Bronchial epithelial cell (primary cell): ENCODE measurements at places on chromosomes 6 and 20.

GRCh38 chr6:62894114-62894513 lies 317.2 kb upstream of the FKBP1C start:
- DNase-seq: no peak

DNA sequence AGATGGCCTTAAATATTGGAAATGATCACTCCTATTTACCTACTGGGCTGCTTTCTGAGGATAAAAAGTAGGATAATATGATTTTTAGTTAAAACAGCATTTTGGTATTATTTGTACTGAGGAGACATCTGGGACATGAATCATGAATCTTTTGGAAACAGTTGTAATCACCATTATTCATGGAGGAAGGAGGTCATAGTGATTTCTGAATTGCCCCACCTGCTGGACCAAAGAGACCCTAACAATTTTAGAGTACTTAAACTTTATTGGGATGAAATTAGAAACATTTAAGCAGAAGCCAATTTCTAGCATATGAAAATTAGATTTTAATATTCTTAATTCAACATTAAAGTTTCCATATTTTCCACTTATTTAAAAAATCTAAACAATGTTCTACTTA lies 108.4 kb upstream of the SIM1 start:
- DNase-seq: peak; percentile 49

DNA sequence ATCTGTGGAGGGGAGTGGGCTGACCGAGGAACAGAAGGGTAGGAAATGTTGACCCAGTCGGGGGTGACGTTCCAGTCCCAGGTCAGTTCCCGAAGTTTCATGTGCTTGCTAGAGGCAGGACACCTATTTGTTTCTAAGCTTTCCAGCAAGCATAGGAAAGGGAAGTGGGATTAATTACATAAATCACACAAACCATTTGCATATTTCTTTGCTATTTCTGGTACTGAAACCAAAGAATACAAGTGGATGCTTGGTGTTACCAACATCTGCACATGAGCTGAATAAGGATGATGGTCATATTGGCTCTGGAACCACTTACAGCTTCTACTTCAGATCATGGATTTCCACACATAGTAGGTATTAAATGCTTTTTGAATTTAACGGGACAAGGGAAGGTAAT lies 546.5 kb downstream of the PRKN start:
- DNase-seq: no peak

DNA sequence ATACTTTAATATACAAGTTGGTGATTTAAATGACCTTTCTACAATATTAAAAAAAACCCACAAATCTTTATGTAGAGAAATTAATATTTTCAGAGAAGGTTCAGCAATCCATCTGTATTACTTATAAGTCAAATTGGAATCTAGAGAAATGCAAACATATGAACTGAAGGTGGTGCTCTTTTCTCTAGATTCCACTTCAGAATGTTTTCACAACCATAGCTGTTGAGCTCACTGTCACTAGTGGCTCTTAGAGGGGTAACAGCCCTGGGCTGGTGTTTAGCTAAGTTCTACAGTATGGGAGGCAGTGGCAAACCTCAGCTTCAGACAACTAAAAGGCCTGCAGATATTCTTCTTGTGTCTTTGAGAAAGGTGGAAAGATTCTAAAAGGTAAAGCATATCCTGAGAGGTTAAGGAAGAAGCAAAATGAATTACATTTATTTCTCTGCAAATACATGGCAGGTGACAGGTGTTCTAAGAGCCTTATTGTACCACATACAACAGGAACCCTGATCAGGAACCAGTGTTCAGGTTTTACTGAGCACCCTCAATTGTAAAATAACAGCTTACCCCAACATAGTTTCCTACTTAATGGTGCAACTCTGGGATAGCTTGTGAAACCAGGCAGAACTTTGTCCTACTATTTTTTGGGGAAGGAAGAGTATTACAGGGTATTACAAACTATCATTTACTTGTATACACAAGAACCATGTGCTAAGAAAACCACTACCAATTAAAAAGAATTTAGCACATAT lies 56.6 kb upstream of the SAMHD1 start:
- peak; percentile 39 for DNase-seq
